ENCODE measurements at places on chromosomes 7 and 10.

DNA sequence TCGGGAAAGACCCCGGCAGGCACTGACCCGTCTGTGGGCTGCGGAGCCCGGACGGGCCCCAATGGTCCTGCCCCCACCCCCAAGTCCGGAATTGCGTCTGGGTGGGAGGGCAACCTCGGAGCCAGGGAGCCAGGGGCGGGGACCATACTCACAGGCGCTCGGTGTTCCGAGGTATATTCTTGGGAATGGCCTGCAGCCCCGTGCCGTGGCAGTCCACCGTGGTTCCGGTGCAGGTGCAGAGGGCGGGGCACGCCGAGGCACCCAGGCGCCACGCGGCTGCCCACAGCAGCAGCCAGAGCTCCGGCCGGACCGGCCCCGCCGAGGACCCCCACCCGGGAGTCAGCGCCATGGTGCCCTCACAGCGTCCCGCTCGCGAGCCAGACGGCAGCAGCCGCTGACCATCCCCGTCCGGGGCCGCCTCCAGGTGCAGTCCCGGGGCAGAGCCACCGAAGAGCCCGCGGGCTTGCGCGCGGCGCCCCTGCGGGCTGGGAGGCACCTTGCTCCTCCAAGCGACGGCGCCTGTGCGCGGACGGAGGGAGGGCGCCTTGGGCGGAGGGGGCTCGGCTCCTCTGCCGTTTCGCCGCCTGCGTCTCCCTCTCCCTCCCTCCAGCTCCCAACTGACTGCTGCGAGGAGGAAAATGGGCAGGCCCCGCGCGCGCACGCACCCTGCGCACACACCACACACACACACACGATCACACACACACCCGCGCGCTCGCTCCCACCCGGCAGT lies at the start of gene SLIT1:
SLIT1 (minus strand) TSS at position 634 of the 733 bp plus-strand sequence; CDS start at position 349, 285 bp downstream.
- DNase-seq, result no peak

- no peak for DNase-seq
Observed at GRCh38 chr10:18606051-18606695, 45.2 kb downstream of the NSUN6 start.

- DNase-seq, result no peak
Observed at GRCh38 chr10:62426600-62426999, 52.4 kb downstream of the ZNF365 start.

DNA sequence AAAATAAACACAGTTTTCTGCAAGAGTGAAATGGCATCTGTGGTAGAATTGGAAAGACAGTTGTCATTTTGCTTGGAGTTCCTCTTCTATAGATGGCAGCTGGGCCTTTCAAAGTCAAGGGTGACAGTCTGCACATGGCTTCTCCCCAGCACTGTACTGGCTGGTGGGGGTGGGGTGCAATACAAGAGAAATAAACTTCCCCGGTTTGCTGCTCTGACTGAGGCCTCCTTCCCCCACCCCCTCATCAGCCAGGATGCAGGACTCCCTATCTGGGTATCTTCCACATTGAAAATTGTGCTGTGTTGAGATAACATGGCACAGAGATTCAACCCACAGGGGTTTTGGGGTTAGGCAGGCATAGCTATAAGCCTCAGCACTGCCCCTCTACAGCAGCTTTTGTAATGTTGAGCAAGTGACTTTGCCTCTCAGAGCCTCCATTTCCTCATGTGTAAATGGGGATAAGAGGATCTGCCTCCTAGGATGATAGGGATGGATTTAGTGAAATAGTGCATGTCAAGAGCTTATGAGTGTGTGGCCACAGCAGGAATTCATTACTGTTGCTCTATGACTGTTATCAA lies 85.8 kb upstream of the WDR11 start:
- no peak for DNase-seq

- DNase-seq, result no peak
Observed at GRCh38 chr10:91073286-91073979, 147.0 kb upstream of the PCGF5 start.

DNA sequence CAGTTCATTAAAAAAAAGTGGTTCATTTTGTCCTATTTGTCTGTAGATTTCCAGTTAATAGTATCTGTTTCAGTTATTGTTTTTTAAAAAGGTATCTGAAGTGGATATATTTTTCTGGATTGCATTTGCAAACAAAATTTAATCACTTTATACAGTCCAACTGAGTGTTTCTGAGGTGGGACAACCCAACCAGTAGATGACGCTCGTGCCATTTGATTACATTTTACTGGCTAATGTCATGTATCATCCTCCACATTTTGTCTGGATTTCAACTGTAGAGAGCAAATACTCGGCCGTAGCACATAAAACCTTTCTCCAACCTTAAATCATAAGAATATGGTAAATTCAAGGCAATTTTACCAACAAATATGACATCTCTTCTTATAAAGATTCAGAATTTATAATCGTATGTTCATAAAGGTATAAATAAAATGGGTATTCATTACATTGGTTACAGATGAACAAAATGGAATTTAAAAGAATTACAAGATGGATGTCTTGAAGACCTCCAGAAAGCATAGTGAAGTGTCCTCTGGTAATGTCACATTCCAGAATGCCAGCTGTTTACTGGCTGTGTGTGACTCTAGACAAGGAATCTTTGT lies 789.0 kb downstream of the PHTF2 start:
- no peak for DNase-seq

DNA sequence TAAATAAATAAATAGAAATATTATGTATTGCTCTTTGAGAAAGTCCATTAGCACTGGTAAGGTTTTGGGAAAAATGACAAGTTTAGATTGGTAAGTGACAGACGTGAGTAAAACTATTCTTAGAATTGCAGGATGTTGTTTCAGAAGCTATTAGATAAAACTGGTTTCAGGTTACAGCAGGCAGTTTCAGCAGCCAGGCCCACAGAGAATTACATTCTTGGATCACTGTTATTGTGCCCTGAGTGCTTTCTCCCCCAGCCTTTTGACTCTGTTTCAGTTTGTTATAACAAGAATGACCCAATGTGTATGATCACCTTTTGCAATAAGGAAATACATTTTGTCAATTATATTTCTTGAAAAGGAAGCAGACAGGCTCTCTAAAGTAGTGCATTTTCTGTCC lies 86.5 kb downstream of the DKK1 start:
- no peak for DNase-seq

DNA sequence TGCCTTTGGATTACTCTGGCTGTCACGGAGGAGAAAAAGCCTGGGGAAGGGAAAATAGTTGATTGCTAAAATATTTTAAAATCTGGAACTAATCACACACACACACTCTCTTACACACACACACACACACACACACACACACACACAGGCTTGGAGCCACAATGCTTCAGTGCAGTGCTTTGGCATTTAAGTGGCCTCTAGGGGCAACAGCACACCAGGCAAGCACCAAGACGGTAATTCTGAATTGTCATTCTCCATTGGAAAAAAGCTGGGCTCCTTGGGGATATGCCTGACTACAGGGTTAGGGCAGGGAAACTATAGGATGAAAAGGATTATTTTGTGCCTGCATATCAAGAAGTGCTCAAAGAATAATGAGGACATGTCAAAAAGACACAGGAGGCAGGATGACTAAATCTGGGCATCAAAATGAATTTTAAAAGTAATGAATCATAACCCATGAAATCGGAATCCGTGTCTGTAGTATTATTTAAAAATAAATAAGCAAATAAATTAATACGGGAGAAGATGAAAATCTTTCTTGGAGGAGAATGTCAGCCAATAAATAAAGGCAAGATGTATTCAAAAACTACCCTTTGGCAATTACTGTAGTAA lies 30.4 kb upstream of the DDC start:
- no peak for DNase-seq

- no peak for DNase-seq
Observed at GRCh38 chr10:47378606-47379444, 5.3 kb downstream of the ZNF488 start.

GRCh38 chr10:48411510-48411909 lies 105.0 kb downstream of the MAPK8 start:
- DNase-seq, result no peak

DNA sequence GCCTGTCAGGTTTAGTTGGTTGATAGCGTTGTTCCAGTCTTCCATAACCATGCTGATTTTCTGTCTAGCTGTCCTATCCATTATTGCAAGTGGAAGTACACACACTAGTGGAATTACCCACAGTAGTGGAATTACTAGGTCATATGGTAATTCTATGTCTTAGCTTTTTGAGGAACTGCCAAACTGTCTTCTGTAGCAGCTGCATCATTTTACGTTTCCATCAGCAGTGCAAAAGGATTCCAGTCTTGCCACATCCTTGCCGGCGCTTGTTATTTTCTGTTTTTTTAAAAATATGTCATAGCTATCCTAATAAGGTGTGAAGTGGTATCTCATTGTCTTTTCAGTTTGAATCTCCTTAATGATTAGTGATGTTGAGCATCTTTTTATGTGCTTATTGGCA lies 17.2 kb upstream of the RHBDD2 start:
- DNase-seq, result no peak

- DNase-seq, result no peak
Observed at GRCh38 chr10:61028861-61029361, 84.9 kb upstream of the RHOBTB1 start.

- no peak for DNase-seq
Observed at GRCh38 chr10:44258019-44258418, 126.9 kb downstream of the CXCL12 start.

DNA sequence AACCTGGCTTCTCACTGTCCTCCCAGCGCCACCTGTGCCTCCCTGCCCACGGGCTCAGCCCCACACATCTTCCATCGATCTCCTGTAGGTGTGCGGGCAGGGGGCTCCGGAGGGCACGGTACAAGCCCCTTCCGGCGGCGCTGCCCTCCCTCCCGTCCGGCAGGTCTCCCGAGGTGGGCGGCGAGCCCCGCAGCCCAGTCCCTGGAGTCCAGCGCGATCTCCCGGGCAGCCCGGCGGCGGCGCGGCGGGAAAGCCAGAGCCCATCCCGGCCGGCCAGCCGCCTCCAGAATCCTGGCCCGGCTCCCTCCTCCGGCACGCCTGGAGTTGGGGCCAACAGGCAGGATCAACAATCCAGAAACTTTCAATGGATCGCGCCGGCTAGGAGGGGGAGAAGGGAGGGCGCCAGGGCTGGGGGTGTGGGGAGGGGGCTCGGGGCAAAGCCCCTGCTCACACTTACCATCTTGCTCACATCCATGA lies 100.1 kb downstream of the HIP1 start:
- no peak for DNase-seq

- DNase-seq, result no peak
Observed at GRCh38 chr10:50512743-50513416, 110.9 kb downstream of the SGMS1 start.

DNA sequence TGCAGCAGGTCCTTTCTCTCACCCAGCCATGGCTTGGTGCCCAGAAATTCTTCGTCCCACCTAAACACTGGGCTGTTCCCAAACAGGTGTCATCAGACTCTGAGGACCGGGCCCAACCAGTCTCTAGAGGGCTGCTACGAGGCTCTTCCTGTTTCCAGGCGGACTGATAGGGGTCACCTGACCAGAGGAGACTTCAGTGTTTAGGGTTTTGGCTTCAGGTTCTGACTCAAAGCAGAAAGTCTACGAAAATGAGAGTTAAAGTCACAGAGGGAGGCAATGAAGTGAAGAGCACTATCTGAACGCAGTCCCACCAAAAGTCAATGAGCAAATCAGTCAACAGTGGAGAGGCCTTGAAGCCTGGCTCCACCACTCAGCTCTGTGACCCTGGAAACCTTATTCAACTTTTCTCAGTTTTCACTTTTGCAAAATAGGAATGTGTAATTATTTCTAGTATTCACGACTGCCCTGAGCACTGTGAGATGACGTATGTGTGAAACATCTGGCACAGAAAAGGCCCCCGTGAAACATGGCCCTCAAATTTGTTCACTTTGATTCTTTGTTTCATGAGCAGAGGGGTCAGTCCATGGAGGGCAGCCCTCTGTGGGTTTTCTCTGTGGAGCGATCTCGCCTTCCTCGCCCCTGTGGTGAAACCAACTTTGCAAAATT lies 189.9 kb upstream of the PDE1C start:
- DNase-seq, result no peak

- DNase-seq, result no peak
Observed at GRCh38 chr10:67783606-67784294, 54.2 kb downstream of the DNAJC12 start.

DNA sequence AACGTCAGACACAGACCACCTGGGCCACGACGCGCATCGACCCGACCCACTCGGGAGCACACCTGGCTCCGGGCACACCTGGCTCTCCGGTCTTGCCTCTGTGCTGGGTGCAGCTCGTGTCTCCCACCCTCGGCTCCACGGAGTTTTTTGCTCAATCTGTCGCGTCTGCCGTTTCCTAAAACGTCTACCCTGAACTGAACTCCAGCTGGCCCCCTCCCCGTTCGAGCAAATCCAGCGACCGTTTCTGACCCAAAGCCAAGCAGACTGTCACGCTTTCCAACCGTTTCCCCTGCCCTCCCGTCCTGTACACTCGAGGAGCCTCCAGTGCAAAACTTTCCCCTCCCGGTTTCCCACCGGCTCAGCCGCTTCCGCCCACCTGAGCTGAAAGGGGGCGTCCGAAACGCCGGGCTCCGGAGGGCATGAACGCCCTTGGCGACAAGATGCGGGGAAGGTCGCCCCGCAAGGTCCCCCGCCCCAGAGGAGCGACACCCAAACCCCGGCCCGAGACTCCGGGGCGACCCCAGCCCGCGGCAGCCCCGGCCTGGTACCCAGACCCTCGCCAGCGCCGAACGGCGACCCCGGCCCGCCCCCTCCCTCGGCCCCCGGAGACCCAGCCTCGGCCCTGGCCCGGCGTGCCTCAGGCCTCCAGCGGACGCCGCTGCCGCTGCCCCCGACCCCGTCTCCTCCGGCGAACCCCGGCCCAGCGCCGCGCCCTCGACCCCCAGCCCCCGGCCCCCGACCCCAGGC lies 557 bp downstream of the CYTH3 start:
- no peak for DNase-seq

DNA sequence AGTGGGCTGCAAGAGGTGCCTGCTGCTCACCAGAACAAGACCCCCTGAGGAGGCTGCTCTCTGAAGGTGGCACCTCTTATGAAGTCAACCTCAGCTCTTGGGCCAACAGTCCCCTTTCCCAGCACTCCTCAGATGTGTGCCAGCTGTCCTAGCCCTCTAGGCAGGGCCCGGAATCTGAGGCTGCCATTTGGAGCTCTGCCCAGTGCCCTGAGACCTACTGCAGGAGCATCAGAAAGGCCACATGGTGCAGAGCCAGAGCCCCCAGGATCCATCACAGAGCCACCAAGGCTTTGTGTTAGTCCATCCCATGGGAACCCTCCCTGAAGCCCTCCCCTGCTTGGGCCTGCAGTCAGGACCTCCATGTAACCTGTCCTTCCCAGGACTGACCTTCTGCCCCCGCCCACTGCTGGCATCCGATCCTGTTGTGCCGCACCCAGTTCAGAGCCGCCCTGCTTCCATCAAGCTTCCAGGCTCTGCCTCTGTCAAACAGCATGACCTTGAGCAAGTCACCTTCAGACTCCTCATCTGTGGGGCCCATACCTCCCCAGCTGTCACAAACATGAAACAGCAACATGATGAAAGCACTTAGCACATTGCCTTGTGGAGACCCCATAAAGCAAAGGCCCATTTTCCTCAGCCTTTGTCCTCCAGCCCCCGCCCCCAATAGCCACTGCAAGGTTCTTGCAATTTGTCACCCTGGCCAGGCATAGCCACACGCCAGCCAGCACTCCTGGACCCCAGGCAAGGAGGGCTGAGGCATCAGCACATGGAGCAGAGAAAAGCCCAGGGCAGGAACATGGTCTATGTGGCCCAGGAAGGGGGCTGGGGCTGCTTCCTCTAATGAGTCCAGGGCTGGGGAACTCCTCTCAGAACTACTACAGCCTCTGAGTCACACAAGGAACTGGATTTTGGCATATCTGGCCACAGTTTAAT lies 51.7 kb downstream of the GRID1 start:
- no peak for DNase-seq
